Activated gamma-delta T cell treated with anti-CD3 and anti-CD28 coated beads, Interleukin-2, amount 50 U/mL, for 16 hours (primary cell): ENCODE measurements at places on chromosomes 16 and 17.

- no peak for DNase-seq
Measured at GRCh38 chr16:53768167-53768566, 64.2 kb downstream of the FTO start.

- no peak for DNase-seq
Measured at GRCh38 chr17:57512691-57513090, 232.4 kb downstream of the CCDC182 start.

DNA sequence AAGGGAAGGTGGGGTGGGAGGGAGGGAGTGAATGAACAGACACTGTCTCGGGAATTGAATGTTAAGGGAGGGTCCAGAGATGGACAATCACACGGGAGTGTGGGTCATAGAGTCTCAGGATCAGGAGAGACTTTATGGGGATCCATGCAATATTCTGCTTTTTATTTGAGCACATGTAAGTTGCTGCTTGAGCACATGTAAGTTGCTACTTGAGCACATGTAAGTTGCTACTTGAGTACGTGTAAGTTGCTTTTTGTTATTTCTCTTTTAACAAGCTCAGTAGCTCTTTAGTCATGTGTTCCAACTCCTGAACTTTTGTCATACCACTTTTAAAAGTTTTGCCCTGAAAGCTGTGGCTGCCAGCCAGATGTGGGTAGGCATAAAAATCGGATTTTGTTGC is 110.3 kb downstream of the ARHGAP44 start:
- no peak for DNase-seq

DNA sequence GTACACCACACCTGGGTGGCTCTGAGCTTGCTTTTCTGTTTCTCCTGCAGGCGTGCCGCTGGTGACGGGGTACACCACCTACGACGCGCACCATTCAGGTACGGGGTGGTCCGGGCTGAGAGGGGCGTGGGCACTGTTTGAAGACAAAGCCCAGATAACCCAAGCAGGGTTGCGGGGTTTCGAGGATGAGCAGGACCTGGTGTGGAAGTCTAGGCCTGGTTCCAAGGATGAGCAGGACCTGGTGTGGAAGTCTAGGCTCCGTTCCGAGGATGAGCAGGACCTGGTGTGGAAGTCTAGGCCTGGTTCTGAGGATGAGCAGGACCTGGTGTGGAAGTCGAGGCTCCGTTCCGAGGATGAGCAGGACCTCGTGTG is 15.4 kb downstream of the IRF8 start:
- DNase-seq = no peak

DNA sequence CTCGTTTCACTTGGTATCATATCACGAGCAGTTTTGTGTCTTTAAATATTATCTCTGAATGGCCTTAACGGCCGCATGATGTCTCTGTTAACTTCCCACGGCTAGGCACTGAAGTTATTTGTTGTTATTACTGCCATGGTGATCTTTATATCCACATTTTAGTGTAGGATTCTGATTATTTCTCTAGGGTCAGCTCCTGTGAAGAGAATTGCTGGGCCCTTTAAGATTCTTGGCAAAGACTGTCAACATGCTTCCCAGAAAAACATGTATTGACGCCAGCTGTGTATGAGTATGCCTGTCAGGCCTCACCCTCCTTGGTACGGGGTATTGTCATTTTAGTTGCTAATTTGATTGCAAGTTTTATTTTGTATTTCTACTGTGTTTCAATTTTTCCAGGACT is 263.5 kb downstream of the SNX29 start:
- DNase-seq = no peak

DNA sequence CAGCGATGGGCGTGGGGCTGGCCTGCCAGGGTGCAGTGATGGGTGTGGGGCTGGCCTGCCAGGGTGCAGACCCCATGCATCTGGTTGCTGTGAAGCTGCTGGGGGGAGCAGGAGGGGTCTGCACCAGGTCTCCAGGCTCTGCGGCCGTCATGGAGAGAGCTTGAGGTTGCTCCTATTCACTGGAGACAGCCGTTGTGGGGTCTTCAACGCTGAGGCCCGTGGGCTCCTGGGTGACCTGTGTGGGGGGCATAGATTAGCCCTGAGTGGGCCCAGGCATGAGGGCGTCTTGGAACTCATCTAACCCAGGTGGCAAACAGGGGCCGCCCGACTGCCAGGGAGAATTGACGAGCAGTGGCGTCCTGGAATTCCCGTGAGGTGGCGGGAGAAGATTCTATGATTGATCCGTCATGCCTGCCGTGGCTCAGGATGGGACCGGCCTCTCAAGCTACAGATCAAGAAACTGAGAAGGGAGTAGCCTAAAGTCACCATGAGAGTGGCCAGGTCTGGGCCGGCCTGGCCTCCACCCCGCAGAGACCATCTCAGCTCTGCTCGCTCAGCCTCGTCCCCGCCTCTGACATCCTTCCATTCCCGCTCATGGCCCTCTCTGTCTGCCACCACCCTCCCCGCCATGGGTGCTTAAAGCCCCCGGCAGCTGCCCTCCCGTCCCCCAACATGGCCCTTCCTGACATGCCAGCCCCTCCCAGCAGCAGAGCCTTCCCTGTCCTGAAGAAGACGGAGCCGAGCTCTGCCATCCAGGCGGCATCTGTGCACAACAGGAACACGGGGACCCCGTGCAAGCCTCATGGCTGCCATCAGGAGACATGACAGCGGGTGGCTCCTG is 50.7 kb upstream of the ACSF3 start:
- DNase-seq = no peak

DNA sequence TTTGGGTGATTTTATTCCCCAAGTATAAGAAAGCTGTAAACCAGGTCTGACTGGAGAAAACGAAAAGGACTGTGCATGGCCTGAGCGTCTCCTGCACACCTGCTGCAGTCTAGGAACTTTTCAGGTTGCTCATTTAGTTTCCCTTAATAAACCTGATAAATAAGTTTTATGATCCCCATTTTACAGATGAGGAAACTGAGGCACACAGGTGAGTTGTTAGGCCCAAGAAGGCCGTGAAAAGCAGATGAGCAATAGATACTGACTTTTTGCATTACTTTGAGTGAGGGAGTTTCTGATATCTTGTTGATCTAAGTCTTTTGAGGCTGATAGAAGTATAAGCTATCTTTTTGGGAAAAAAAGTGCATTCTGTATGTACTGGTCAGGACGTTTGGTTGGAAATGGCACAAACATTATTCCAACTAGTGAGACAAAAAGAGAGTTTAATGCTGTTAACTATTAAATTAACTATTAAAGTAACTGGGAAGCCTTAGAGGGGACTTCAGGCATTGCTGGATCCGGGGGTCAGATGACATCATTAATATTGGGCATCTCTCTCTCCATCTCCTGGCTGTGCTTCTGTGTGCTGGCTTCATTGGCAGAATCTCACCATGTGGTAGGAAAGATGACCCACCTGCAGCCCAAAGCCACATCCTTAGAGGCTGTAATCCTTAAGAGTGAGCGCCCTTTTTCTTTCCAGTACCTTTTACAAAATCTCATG is 163.4 kb downstream of the CMIP start:
- no peak for DNase-seq

GRCh38 chr17:2853283-2854142 is 57.3 kb downstream of the RAP1GAP2 start:
- DNase-seq = no peak

GRCh38 chr17:43530288-43531081 is 15.7 kb downstream of the ETV4 start:
- DNase-seq = no peak
